ENCODE measurements at places on chromosomes 7 and 10. TPM values are rescaled to one million over a fixed set of nuclear protein-coding genes. Genes with fewer than 3 reads are reported as not detected.

DNA sequence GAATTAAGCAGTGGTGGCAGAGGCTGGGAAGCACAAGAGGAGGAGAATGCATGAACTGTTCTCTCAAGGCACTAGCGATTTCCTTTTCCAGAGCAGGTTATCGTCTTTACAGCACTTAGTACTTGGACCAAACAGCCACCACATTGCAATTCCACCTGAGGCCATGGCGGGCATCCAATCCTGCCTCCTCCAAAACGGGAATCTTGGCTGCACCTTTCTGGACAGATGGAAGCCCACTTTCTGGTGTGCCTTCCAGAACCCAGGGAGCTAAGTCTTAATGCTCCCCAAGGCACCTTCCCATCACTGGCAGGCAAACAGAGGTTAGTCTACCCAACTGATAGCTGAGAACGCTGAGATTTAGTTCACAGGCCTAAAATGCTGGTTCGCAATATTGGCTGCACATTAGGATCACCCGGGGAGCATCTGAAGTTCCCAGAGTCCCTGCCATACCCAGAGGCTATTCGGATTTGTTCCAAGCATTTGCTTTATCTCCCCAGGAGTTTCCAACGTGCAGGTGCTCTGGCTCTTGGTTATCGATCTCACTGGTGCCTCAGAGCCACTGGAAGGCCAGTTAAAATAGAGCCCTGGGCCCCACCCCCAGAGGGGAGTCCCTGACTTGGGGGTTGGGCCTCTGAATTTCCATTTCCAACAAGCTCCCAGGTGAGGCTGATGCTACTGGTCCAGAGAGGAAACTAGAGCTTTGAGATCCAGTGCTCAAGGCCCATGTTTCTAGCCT lies 62.2 kb downstream of the KCNMA1 start:
- no peak for DNase-seq

Gene ANXA8L1
- 176 TPM for total RNA-seq

GRCh38 chr7:43872406-43873110 lies 3.2 kb upstream of the MRPS24 start:
- peak; percentile 61 for DNase-seq

Gene CYP2E1
- total RNA-seq = 0.18 TPM

Gene ZNF239
- 2.1 TPM for total RNA-seq

DNA sequence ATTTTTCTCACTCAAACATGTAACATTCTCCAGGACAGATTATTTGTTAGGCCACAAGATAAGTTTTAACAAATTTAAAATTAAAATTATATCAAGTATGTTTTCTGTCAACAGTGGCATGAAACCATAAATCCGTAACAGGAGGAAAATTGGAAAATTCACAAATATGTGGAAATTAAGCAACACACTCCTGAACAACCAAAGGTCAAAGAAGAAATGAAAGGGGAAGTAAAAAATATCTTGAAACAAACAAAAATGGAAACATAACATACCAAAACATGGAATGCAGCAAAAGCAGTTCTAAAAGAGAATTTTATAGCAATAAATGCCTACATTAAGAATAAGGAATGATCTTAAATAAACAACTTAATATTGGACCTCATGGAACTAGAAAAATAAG lies 147.3 kb downstream of the ZEB1 start:
- DNase-seq = no peak

GRCh38 chr7:16708980-16709379 lies 44.6 kb upstream of the TSPAN13 start:
- DNase-seq = no peak

DNA sequence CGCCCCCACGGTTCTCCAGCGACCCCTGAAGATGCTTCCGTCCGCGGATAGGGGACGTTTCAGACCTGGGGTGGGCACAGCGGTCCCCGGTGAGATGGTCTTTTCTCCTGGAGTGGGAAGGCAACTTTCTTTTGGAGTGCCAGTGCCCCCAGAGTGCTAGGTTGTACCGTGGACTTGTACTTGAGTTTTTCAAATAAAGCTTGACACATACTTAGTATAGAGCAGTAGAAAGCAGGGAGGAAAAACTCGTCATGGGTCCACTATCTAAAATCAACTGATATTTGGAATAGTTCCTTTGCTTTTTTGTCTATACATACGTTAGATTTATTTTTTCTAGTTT lies 28.4 kb downstream of the RBM20 start:
- no peak for DNase-seq

- peak; percentile 65 for DNase-seq
Measured at GRCh38 chr7:129574487-129574886, 37.0 kb upstream of the NRF1 start.

DNA sequence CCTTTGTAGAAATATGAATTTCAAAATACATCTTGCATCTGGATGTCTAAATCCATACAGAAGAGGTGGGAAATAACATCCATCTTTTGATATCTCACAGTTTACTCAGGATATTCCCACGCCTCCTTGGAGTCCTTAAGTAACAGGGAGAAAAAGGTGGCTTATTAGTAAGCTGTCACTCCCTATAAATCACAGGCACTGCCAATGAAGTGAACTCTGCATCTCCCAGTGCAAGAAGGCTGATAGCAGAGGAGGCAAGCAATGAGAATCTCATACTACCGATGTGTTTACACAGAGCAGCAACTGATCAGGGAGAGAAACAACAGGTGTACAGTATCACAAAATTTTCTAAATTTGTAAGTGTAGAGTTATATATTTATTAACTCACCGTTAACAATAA lies 551.8 kb downstream of the NXPH1 start:
- DNase-seq = no peak

DNA sequence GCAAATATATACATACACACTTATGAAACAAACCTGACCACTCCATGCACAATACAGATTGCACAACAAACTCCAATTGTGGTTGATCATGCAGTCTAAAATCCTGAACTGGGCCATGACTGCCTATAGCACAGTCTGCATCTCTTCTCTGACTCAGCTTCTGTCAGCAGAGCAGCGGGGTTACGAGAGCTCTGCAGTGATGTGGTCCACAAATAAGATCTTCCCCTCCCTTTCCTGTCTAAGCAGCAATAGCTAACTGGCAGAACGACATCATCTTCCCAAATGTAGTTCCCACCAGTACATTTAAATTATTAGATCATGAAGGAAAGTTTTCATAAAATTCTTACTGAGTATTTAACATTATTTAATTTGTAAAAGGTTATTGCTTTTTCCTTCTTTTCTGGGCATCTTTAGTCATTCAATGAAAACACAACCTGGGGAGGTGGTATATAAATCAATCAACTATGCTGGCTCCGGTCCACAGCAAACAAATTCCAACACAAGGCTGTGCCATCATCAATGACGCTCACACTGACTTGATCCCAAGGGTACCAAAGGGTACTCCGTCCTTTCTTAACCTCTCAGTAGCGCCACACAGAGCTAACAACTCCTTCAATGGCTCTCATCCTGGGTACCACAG lies 17.1 kb downstream of the ARHGAP21 start:
- peak; percentile 81 for DNase-seq

- no peak for DNase-seq
Measured at GRCh38 chr10:85599081-85599480, 767.5 kb downstream of the GRID1 start.

- DNase-seq = no peak
Measured at GRCh38 chr7:82318786-82319185, 124.8 kb downstream of the CACNA2D1 start.

Gene CAV1
- total RNA-seq = 1,415 TPM

Gene CYP3A4
- total RNA-seq = not detected

DNA sequence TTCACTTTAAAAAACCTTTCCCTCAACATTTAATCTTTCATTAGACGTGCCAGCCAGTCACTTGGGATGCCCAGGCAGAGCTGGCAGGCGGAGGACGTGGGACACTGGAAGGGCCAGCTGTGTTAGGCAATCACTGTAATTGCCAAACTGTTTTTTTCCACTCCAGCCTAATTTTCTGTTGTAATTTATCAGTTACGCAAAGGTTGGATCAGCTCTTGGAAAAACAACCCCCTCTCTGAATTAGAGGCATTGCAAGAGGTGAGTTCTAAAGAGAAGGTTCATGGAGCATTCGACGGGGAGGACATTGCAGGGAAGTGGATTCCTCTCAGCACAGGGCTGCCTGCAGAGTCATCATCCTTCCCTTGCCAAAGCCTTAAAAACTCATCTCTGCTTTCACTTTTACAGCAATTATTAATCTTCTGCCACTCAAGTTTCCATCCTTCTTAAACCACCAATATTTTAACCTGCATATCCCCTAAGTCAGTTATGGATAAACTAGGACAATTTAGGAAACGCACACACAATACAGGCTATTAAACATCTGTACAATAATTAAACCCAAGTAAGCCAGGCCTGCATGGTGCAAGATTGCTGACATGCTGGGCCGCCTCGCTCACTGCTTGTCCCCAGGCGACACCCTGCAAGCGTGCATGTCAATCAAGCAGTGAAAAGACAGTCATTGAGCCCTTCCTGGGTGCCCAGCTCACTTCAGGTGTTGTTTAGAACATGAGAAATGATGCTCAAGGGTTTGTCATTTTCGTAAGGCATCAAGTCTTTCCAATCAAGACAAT lies 272.3 kb upstream of the RNF32 start:
- no peak for DNase-seq

- DNase-seq = no peak
Measured at GRCh38 chr10:67200913-67201564, 275.2 kb downstream of the LRRTM3 start.

DNA sequence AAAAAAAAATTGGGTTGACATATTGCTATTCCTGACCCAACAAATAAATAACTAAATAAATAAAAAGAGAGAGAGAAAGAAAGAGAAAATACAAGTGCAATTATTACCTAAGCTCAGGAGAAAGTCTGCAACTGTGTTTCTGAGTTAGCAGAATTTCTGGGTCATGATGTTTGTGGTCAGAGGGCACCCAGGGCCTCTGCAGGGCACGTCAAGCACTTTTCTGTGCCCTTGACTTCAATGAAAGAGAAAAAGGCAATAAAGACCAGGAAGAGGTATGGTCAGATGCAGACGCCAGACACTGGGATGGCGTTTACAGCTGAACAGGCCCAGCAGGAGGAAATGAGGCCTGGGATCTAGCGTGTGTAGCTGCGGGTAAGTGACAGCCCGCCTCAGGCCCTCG lies 160.9 kb upstream of the GDF10 start:
- no peak for DNase-seq

DNA sequence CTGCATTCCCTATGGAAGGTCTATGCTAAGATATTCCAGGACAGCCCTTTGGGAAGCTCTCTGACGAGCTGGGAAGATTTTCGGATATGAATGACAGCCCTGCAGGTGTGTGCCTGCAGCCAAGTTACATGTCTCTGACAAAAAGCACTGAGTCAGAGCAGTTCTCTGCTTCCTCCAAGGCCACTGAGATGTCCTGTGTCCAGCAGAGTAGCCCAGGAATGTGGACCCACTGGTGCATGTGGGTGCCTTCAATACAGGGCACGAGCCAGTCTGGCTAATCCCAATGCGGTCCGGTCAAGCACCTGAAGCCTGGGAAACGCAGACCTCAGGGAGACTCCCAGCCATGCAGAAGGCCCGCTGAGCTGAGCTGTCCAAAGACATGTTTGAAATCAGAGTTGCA lies 565.7 kb downstream of the TCERG1L start:
- no peak for DNase-seq

- DNase-seq = no peak
Measured at GRCh38 chr10:99958302-99958701, 51.4 kb downstream of the DNMBP start.

DNA sequence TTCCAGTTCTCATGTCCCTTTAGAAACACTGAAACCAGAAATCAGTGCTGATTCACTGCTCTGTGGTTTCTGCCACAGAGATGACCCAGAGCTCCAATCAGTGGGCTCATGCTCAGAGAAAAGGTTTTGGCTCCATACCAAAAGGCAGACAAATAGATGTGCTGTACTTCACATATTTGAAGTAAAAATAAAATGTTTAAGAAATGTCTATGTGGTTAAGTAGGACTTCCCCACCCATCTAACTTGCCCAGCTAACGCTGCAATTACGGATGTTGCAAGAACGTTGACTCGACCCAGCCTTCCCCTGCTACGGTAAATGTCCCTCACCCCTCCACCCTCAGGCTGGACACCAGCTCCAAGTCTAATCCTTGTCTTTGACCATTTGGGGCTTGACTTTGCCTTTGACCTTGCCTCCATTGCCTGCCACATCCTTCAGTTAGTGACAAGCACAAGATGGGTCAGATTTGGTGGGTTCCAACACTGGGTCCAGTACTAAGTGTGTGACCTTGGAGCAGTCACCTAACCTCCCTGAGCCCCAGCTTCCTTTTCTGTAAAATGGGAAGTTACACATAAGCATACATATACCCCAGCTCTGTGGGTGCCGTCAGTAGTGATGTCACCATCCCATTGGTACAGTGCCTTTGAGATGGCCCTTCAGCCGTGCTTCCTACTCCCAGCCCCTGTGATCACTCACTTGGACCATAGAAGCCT lies 95.8 kb downstream of the CHST15 start:
- DNase-seq = peak; percentile 97

Gene NPFFR1
- total RNA-seq = not detected

GRCh38 chr7:39560408-39560807 lies 5.8 kb upstream of the YAE1 start:
- no peak for DNase-seq

- no peak for DNase-seq
Measured at GRCh38 chr7:422886-423225, 96.8 kb downstream of the PDGFA start.

- no peak for DNase-seq
Measured at GRCh38 chr10:15339892-15340291, 31.2 kb downstream of the FAM171A1 start.

GRCh38 chr7:77655836-77656455 lies 40.3 kb upstream of the RSBN1L start:
- DNase-seq = no peak

Gene CFAP46
- total RNA-seq = 1.8 TPM

- no peak for DNase-seq
Measured at GRCh38 chr7:158028971-158029370, 558.7 kb downstream of the PTPRN2 start.

DNA sequence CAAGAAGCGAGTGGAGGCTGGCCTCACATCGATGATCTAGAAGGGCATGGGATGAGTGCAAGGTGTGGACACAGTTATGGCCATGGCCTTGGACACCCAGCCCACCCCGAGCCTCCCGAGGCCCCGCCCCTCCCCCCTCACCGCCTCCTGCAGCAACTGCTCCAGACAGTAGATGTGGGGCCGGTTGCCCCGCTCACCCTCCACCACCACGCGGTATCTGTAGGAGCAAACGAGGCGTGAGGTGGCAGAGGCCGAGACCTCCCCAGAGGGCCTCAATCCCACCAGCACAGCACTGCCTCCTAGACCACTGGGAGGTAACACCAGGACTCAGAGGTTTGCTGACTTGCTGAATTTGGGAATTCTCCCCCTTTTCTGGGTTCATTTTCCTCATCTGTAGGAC lies 37.6 kb downstream of the SLC29A4 start:
- no peak for DNase-seq

Gene ZNF107
- 4.5 TPM for total RNA-seq

DNA sequence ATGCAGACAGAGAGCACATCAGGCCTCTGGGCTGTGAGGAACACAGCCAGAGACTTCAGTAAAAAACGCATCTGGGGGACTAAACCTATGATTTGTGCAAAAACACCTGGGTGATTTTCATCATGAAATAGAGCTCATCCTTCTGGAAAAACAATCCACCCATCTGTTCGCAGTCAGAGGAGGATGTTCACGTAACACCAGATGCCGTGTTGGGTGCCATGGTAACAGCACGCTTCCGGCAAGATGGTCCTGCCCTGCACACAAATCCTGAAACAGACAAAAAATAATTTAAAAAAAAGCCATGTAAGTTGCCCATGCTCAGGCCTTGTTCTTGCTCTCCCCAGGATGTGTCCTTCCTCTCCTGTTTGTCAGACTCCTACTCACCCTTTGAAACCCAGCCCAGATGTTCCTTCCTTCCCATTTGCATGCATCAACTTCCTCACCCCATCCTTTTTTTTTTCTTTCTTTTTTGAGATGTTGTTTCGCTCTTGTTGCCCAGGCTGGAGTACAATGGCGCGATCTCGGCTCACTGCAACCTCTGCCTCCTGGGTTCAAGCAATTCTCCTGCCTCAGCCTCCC lies 28.3 kb upstream of the GNA12 start:
- no peak for DNase-seq
